NCI-H1048 (cell line): ENCODE measurements at places on chromosomes 4 and X.

GRCh38 chr4:184143770-184144564, 73.7 kb downstream of the ENPP6 start:
- DNase-seq: no peak

- DNase-seq: no peak
Measured at GRCh38 chr4:86942185-86942666, 7.4 kb downstream of the AFF1 start.

DNA sequence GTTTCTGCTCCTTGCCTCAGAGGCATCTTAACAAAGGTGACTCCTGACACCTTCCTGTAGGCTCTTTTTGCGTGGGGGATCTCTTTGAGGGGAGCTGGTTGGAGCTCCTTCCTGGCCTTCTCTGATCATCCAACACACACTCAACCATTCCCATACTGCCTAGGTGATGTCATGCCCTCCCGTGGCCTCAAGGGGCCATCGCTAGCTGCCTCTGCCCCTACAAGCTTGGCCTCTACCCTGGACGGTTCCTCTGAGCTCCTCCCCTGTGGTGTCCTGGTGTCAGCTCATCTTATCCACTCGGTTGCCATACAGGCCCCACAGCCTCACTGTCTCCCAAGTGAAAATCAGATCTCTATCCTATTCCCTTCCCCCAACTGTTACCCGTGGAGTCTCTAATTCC, 13.7 kb upstream of the ZNF185 start:
- no peak for DNase-seq

DNA sequence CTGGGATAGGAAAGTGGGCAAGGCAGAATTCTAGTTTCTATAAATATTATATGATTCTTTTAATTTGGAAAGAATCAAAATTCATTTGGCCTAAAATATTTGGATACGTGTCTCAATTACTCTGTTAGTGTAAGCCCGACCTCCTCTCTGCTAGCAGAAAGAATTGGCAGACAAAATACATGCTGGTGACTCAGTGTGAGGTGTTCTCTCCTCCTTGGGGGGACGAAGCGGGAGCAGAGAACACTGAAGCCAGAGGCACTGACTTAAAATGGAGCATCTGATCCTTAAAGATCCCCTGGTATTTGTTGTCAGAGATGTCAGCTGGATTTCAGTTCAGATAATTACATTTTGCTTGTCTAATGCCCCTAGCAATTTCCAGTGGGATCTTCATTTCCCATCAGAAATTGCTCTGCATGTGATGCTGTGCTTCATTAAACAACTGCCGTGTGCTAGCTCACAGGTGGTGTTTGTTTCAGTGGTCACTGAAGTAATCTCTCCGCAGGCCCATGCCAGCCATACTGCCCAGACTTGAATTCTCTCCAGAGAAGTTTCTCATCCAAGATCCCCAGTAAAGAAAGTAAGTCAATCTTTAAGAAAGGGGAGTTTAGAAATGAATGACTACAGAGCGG, 188.7 kb upstream of the TLL1 start:
- DNase-seq: no peak

- DNase-seq: no peak
Measured at GRCh38 chrX:95885074-95885473, 799.6 kb upstream of the DIAPH2 start.

- DNase-seq: no peak
Measured at GRCh38 chr4:94284889-94285288, 57.7 kb downstream of the HPGDS start.

GRCh38 chr4:36220776-36221175, 23.5 kb downstream of the ARAP2 start:
- DNase-seq: no peak
